Daoy (cell line): ENCODE measurements at places on chromosomes 6 and 20.
A peak's percentile ranks its signal among the peaks of the same experiment; 100 is the strongest.

DNA sequence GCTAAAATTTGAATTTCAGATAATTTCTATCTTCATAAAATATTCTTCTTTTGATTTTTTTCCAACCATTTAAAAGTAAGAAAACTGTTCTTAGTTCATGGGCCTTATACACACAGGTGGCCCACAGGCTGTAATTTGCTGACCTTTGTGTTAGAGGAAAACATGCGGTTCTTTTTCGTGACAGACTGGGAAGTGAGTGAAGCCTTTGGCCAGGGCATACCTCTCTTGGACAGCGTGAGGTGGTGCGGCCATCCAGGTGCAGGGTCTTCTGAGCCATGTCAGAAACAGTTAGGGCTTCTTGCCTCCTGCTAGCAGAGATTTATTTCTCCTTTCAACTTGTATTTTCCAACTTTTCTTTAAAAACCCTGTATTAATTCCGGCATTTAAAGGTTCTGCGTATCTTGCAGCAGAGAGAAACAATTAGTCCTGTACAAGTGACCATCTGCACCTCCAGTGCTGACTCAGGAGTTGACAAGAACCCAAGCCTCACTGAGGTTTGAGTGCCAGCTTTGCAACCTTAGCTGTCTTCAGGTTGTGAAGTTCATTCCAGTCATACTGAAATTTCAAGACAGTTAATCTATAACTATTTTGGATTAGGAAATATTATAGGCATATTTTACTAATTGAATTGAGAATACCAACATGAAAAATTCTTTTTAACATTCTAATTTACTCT, 177.8 kb downstream of the LY86 start:
- no peak for DNase-seq

- no peak for DNase-seq
These were observed at the start of gene NFYA for GRCh38 chr6:41072836-41073202. NFYA (plus strand) TSS chr6:41072974; CDS start chr6:41079090, 6,116 bp downstream.

DNA sequence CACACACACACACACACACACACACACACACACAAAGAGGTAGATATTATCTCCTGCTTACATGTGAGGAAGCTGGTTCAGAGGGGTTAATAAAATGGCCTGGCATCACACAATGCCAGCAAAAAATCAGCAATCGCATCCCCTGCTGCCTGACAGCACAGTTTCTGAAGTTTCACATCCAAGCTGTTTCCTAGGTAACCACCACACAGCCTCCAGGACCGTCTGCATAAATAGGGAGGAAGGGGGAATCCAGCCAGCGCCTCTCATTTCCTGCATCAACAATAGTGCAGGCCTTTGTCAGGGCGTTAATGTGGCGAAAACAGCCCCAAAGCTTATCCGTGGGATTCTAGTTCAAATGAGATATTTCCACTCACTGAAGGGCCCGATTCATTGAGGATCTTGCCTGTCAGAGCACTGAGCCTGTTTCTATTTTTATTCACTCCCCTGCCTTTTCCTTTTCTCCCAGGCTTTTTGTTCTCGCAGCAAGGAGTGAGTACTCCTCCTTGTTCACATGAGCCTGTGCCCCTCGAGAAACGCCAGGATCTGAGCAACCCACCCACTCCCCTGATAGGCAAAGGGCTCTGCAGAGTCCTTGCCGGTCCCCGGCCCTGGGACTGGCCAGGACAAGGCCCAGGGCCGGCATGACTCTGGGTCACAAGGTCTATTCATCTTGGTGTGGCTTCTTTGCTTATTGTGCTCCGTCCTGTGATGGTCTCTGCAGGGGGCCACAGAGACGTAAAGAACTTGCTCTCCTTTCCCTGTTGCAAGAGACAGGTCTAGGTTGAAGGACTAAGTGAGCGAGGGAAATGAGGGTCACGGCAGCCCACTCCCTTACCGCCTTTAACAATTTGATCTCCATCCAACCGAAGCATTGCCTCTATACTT, 32.7 kb downstream of the TUBB2B start:
- peak; percentile 59 for DNase-seq

DNA sequence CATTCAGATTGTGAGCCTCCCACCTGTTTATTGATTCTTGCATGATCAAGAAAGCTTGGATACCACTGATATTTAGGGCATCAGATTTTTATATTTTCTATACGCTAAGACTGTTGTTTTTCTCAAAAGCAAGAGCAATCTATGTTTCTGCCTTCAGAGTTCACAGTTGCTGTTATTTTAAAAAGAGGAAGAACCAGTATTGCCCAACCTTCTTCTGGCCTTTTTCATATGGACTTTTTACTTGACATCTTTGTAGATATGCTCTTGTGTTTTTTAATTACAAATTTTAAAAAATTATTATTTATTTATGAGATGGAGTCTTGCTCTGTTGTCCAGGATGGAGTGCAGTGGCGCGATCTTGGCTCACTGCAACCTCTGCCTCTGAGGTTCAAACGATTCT, 28.9 kb downstream of the SLC17A5 start:
- no peak for DNase-seq

GRCh38 chr6:47267301-47267700, 42.4 kb downstream of the TNFRSF21 start:
- DNase-seq: no peak
